HCT116 (cell line): ENCODE measurements at places on chromosomes 5 and 9.
A peak's percentile ranks its signal among the peaks of the same experiment; 100 is the strongest.

- DNase-seq: no peak
These were observed 142.8 kb upstream of the EFNA5 start for GRCh38 chr5:107813559-107813958.

DNA sequence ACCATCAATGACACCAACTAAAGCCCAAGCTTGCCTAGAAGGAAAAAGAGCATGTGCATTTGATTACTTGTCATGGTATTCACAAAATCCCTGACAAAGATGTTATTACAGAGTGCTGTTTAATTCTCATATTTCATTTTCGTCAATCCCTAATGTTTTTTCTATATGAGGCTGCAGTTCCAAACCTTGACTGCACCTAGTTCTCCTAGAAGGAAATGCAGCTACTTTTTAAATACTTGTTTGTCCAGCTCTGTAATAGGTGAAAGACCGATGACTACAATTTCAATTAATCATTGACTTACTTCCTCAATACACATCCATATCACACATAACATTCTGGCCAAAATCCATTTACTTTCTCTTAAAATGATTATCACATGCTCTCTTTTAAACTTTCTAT is 28.1 kb downstream of the CEMIP2 start:
- no peak for DNase-seq

- no peak for DNase-seq
These were observed 32.5 kb downstream of the RXRA start for GRCh38 chr9:134358662-134359319.

DNA sequence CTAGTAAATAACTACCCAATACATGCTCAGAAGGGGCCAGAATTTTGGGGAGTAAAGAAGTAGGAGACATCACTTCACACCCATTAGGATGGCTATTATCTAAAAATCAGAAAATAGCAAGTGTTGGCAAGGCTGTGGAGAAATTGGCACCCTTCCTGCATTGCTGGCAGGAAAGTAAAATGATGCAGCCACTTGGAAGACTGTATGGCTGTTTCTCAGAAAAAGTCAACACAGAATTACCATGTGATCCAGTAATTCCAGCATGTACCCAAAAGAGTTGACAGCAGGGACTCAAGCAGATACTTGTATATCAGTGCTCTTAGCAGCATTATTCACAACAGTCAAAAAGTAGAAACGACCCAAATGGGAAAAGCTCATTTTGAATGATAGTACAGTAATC is 107.6 kb downstream of the APBA1 start:
- DNase-seq: no peak

GRCh38 chr5:89036704-89037489 is 153.9 kb upstream of the MEF2C start:
- no peak for DNase-seq

DNA sequence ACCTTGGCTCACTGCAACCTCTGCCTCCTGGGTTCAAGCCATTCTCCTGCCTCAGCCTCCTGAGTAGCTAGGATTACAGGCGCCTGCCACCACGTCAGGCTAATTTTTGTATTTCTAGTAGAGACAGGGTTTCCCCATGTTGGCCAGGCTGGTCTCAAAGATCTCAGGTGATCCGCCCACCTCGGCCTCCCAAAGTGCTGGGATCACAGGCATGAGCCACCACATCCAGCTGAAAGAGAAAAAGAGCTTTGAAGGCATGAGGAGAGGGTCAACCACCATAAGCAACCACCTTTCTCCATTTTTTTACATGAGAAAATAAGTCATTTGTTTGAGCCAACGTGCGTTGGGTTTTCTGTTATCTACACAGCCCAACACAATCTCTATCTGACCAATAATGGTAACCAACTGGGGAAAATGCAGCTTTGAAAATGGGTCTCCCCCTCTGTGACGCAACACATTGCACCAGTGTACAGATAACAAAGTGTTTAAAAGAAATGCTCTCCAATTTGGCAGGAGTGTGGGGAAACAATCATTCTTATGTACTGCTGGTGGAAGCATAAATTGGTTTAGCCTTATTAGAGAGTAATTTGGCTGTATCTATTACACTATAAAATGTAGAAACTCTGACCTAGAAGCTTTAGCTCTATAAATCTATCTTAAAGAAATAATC is 45.8 kb upstream of the ZBTB43 start:
- no peak for DNase-seq

GRCh38 chr9:80649001-80649420 is 1040.3 kb downstream of the TLE1 start:
- no peak for DNase-seq

DNA sequence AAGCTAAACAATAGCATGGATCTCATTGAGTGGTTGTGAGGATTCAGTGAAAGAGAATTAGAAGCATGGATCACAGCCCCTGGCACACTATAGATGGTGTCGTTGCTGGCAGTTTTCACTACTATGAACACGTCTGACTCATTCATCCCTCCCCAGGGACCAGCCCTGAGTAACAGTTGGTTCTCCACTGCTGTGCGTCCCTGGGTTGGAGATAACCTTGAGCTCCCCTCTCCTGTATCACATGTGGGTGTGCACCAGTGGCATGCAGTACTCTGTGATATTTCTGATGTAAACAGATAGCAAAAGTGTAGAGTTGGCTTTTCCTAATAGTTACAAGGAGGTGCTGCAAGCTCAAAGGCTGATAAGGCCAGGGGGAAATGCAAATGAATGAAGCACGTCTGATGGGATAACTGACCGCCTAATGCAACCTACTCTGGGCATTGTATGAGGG is 8.8 kb upstream of the LCP2 start:
- no peak for DNase-seq

DNA sequence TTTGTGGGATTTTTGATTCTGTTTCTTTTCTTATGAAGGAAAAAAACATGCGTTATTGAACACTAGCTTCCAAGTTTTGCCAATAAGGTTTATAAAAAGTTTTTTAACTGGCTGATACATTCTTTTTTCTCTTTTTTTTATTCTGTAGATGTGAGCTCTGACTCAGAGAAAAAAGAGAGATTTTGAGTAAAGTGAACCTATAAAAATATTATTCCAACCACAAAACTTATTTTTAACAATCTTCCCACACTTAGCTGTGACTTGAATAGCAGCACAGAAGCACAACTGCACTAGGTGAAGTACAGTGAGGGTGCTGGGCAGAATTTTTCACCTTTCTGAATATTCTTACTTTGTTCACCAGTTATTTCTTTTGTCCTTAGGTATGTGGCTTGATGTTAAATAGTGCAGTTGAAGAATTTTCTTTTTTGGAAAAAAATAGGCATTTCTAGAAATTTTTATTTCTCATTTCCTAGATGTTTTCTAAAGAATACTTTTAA is 41.6 kb downstream of the CHSY3 start:
- DNase-seq: no peak

GRCh38 chr5:112886975-112887374 is 25.9 kb downstream of the SRP19 start:
- DNase-seq: no peak

- no peak for DNase-seq
These were observed 162.8 kb downstream of the KCTD16 start for GRCh38 chr5:144333336-144333920.

- DNase-seq: peak; percentile 28
These were observed 166.7 kb downstream of the GAPVD1 start for GRCh38 chr9:125428060-125428901.

DNA sequence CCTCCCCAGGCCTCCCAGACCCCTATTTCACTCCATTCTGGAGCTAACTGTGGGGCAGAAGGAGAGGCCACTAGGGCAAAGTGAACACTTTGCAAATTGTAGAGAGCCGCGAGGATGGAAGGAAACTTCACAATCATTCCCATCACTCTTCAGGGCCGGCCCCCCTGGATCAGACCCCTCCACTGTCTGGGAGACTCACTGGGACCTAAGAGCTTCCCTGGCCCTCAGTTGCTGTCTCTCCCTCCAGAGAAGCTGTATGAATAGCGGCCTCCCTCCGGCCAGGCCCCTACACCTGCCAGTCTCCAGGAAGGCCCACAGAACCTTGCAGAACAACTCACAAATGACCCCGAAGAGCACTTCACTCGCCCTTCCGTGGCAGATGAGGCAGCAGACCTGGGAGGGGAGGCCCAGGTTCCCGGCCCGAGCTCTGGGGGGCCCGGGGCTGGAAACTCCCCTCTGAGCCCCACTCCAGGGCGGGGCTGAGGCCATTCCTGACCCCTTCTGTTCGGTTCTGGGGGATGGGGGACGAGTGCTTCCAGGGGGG is 141.9 kb upstream of the IER5L start:
- no peak for DNase-seq

GRCh38 chr9:113395000-113395861 is 5.9 kb downstream of the ALAD start:
- DNase-seq: no peak

DNA sequence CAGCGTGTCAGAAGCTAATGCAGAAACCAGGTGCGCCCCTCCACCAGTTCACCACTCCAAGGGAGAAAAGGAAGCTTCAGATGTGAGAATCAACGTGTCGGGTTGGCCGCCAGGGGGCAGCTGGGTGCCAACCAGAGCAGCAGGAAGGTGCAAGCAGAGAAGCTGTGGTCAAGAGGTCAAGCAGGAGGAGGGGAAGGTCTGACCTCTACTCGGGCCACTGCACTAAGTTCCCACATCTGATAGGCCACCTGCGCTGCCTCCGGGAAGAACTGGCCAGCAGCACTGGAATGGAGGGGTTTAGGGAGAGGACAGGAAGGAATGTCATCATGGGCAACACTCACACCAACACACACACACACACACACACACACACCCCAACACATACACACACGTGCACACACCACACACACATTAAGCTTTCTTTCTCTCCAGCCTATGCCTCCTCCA is 31.4 kb downstream of the ANXA6 start:
- DNase-seq: peak; percentile 38

DNA sequence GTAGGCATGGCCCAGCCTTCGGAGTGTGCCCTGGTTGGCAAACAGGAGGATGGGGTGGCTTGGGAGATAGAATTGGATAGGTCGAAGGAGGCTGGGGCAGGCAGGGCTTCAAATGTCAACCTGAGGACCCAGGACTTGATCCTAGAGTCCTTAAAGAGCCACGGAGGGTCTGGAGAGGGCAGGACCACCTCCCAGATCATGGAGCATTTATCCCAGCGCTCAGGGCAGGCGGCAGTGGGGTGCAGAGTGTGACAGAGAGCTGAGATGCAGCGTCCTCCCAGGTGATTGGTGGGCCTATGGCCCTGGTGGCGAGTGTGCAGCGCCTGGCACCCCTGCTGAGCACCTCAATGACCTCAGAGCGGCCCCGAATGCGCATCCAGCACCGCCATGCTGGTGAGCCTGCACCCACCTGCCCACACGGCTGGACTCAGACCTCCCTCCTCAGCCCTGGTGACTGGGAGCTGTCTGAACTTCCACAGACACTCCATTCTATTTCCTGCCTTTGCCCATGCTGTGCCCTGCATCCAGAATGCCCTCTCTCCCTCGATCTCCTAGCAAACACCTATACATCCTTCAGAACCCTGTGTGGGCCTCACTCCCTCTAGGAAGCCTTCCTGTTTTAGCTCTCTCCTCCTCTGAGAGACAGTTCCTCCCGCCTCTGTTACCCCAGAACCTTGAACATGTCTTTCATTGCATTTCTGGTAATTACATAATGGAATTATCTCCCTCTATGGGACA is 6.3 kb downstream of the ADGRD2 start:
- no peak for DNase-seq

- no peak for DNase-seq
These were observed 34.8 kb upstream of the ANXA2R start for GRCh38 chr5:43074987-43075318.

DNA sequence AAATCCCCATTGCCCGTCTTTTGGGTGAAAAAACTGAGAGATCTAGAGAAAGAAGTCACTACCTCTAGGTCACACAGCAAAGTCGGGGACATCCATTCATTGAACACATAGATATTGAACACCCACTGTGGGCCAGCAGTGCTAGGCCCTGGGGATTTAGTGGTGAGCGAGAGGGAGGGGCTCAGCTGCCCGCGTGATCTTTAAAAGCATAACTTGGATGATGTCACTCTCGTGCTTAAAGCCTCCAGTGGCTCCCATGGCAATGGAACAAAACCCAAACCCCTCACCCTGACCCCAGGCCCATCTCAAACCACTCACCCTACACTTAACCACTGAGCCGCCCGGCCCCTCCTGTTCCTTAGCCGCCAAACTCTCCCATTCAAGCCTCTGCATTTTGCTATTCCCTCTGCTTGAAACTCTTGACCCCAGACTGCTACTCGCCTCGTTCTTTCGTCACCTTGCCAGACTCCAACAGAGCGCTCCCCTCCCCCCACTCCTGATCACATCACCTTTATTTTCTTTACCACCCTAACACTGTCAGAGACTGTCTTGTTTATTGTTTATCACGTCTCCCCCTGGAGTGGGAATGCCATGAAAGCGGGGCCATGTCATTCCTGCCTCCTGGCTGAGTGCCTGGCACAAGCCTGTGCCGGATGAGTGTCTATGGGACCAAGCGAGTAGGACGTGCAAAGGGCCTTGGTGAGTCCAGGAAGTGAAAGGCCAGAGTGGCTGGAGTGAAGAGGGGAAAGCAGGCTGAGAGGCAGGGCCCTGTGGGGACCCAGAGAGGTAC is 710 bp upstream of the PIP5KL1 start:
- no peak for DNase-seq

DNA sequence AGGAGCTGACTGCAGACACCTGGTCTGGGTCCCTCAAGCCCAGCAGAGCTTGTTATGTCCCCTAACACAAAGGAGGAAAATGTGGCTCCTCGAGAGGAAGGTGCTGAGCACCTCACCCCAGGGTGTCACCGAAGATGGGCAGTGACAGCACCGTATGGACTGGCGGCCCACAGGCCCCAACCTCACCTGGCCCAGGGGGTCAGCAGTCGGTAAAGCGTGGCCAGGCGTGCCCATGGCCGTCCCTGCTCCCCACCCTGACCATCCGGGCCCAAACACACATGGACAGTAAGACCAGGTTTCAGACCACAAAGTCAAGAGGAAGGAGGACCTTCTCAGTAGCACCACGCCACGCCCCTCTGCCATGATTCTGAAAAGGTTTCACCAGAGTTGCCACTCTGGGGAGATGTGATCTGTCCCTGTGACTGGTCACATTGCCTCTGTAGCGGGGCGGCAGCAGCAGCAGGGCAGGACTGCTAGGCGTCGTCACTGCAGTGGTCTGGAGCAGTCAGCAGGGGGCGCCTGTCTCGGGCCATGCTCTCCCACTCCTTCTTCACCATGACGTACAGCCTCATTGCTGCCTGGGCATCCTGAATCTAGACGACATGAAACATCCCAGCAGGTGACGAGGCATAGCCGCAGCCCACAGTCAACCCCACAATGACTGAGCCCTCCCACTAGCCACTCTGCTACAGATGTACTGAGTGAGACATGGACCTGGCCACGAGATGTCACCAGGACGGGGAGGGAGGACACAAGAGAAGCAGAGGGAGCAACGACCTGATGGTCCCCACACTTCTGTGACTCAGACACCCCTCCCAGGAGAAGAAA is 11.1 kb downstream of the REXO4 start:
- DNase-seq: peak; percentile 47

DNA sequence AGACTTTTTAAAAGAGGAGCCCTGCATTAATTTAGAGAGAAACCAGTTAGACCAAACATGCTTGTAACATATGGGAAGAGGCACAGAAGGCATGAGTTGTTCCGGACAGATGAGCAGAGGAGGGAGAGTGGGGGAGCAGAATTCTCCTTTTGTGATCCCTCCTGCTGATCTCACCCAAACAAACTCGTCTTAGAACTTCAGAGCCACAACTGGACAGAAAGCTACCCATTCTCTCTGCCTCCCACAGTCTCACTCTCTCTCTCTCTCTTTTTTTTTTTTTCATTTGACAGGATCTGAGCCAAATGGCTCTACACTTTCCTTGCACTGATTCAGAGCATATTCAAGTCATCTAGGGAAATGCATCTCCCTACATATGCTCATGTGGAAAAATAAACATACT is 196.0 kb upstream of the PAPPA start:
- DNase-seq: no peak
